ENCODE measurements at places on chromosomes 1 and 21. TPM values are rescaled to one million over a fixed set of nuclear protein-coding genes. Genes with fewer than 3 reads are reported as not detected.

Gene F13B
- not detected for total RNA-seq

Gene ANGPTL1
- not detected for total RNA-seq

Gene KIRREL1
- total RNA-seq: 71.6 TPM

Gene OR2M3
- total RNA-seq: not detected

Gene FAM76A
- 10.6 TPM for total RNA-seq

Gene PYHIN1
- total RNA-seq: not detected

Gene ADORA3
- total RNA-seq: not detected

Gene CD160
- under 0.01 TPM for total RNA-seq

Gene LHX4
- total RNA-seq: under 0.01 TPM

Gene MATN1
- not detected for total RNA-seq

Gene ACTL8
- not detected for total RNA-seq

Gene KLHDC8A
- total RNA-seq: not detected

Gene SLC30A2
- total RNA-seq: not detected

Measured in tracheal epithelial cell (primary cell).